ENCODE measurements at places on chromosomes 13 and 19. TPM values are rescaled to one million over a fixed set of nuclear protein-coding genes. Genes with fewer than 3 reads are reported as not detected.

DNA sequence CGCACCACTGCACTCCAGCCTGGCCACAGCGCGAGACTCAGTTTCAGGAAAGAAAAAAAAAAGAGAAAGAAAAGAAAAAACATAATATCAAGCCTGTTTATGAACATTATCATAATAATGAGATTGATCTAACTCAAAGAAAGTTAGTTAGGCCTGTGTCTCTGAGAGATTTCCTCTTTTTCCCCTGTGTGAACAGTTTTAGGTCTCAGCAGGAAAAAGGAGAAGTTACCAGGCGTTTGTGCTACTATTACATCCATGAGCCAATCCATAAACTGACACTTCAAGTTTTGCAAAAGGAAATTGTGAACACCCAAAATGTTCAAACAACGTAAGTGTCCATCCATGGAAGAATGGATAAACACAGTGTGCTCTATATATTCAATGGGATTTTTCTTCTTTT, 3.8 kb downstream of the TARM1 start:
- DNase-seq: no peak

- peak; percentile 79 for DNase-seq
Measured at GRCh38 chr19:9796113-9796773, 22.6 kb downstream of the FBXL12 start.

GRCh38 chr13:77523834-77524728, 11.4 kb upstream of the SCEL start:
- DNase-seq: no peak

DNA sequence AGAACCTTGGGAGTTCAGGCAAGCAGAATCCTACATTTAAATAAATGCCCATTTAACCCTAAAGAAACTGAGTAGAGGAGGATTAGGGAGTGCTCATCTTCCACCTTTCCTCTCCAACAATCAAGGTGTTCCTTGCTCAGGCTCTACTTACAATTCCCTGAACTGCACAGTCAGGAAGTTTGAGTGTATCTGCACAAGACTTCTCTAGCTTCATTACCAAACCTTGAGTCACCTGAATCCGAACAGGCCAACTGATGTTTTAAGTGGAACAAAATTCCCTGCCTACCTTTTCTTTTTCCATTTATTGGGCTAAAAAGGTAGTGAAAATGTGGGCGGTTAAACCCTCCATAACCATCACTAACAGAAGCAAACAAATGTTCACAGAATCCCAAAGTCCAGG, 78.3 kb downstream of the FOXO1 start:
- no peak for DNase-seq

DNA sequence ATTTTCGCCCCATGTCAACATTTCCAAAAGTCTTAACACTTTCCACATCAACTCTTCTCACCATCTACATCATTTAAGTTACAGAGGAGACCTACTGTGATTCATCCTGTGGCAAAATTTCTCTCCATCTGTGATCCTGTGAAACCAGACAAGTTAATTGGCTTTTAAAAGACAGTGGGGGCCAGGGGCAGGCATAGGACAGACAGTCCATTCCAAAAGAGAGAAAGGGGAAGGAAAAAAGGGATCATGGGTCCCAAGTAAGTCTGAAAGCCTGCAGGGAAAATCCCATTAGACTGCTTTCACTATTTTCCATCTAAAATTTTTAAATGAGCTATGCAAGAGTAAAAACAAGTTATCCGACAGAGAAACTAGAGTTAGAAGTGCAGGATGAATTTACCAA, 121.0 kb downstream of the MRPL57 start:
- no peak for DNase-seq

GRCh38 chr19:32809754-32810153, 59.8 kb downstream of the SLC7A9 start:
- no peak for DNase-seq

DNA sequence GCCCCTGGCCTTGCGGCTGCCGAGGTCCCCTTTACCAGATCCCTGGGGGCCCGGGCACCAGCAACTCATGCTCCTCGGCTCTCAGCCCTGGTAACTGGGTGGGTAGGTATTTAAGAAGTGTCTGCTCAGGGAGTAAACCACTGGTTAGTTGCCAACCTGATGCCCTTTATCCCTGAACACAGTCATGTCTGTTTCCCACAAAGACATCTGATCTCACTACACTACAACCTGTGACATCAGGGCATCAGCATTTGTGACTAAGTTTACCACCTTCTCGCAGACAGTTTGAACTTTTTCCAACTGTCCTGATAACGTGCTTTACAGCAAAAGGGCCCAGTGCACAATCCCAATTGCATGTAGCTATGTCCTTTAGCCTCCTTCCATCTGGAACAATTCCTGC, 22.0 kb downstream of the GGACT start:
- no peak for DNase-seq

- no peak for DNase-seq
Measured at GRCh38 chr13:30404207-30404606, 18.1 kb upstream of the UBE2L5 start.

GRCh38 chr13:28624707-28625432, 34.1 kb upstream of the POMP start:
- DNase-seq: no peak

GRCh38 chr19:3034656-3035541, 5.8 kb upstream of the TLE2 start:
- DNase-seq: peak; percentile 67

DNA sequence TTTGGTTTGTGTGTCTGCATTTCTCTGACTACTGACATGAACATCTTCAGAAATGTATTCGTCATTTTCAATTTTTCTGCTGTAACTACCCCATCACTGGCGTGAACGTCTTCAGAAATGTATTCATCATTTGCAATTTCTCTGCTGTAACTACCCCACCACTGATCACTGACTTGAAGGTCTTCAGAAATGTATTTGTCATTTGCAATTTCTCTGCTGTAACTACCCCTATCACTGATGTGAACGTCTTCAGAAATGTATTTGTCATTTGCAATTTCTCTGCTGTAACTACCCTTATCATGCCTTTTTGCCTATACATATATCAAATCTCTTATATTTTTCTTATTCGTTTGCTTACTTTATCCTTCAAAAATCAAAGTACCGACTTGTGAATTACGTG, 274.0 kb downstream of the EFNB2 start:
- no peak for DNase-seq

DNA sequence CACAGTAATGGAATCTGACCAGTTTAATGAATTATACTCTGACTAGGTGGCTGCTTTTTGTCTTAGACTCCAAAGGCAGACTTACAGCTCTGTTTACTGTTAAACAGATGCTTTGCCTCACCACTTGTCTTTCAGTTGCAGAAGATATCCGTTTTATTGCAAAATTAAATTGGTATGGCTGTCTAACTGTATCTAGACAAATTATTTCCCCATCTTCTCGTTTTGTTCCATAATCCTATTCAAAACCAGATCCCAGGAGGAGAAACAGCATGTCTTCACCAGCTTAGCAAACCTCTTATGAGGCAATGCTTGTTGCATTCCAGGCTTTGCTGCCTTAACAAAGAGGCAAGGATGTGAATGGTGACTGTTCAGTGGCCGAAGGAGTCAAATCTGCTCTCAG, 215.6 kb downstream of the TDRD3 start:
- no peak for DNase-seq

- no peak for DNase-seq
Measured at GRCh38 chr19:46009530-46010510, 13.0 kb downstream of the PGLYRP1 start.

GRCh38 chr19:34135821-34136611, 36.3 kb upstream of the LSM14A start:
- DNase-seq: no peak

GRCh38 chr19:3708207-3708931, at the start of gene TJP3:
TJP3 (plus strand) TSS chr19:3708384; CDS start chr19:3728433, 20,049 bp downstream.
- DNase-seq: peak; percentile 79

DNA sequence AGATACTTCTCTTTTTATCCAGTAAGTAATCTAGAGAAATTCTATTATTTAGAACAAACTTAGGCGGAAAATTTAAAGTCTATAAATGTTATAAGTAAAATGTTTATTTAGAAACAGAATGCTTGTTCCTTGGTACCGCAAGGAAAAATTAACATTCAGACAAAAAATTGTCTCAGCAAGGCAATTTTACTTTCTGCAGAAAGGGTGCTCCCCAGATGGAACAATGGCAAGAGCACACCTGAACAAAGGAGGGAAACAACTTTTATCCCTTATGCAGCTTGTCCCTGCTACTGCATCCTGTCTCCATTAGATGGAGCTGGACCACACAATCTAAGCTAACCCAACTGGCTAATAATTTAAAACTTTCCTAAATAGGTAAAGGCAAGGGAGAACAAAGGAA, 6.5 kb upstream of the ZNF708 start:
- DNase-seq: no peak

DNA sequence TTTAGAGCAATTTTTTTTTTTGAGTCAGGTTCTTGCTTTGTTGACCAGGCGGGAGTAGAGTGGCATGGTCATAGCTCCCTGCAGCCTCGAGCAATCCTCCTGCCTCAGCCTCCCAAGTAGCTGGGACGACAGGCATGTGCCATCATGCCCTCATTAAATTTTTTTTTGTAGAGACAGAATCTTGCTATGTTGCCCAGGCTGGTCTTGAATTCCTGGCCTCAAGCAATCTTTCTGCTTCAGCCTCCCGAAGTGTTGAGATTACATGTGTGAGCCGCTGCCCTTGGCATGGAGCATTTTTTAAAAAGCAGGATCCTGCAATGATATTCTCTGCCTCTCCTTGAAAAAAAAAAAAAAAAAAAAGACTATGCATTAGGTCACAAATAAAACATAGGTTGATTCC, 5.9 kb downstream of the GPR32 start:
- DNase-seq: no peak

DNA sequence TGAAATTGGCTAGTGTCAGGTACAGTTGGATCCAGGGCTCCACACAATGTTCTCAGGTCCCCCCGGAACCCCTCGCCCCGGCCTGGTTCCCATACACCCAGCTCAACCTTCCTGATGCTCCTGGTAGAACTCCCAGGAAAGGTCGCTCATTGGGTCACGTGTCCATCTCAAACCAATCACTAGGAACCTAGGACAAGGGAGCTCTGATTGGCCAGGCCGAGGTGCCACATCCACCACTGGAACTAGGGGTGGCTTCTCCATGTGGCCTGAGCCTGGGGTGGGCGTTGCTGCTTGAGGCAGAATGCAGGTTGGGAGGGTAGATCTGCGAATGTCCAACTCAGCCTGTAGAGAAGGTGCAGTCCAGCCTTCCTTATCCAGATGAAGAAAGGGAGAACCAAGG, 6.9 kb upstream of the MEF2B start:
- no peak for DNase-seq

- no peak for DNase-seq
Measured at GRCh38 chr13:36151591-36151990, 20.4 kb upstream of the DCLK1 start.

GRCh38 chr19:38736036-38736412, 8.2 kb downstream of the CAPN12 start:
- peak; percentile 70 for DNase-seq

DNA sequence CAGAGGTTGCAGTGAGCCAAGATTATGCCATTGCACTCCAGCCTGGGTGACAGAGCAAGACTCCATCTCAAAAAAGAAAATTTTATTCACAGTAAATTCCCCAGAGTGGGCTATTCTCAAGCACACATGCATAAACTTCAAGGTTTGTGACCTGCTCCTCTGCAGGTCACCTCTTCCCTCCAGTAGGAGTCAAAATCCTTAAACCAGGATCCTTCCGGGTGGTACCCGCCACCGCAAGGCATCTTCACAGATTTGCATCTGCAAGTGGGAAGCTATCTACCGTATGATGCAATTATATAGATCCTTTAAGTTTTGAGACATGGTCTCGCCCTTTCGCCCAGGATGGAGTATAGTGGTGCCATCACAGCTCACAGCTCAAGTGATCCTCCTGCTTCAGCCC, 3.0 kb upstream of the ECH1 start:
- no peak for DNase-seq

DNA sequence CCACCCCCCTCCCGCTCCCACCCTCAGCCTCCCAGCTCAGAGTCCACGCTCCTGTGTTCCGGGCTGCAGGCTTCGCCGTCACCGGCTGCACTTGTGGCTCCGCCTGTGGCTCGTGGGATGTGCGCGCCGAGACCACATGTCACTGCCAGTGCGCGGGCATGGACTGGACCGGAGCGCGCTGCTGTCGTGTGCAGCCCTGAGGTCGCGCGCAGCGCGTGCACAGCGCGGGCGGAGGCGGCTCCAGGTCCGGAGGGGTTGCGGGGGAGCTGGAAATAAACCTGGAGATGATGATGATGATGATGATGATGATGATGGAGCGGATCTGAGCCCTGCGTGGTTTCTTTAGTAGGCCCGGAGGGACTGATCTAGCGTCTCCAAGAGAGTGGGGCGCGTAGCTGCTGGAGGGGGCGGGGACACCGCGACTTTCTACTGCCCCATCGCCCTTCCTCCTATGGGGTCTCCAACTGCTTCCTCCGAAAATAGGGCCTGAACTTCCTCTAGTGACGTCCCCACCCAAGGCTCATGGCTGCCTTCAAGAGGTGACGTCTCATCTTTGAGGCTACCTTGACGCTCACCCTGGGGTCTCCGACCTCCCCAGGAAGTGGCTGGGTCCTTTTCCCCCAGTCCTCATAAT, 1.4 kb downstream of the RETN start:
- DNase-seq: no peak

DNA sequence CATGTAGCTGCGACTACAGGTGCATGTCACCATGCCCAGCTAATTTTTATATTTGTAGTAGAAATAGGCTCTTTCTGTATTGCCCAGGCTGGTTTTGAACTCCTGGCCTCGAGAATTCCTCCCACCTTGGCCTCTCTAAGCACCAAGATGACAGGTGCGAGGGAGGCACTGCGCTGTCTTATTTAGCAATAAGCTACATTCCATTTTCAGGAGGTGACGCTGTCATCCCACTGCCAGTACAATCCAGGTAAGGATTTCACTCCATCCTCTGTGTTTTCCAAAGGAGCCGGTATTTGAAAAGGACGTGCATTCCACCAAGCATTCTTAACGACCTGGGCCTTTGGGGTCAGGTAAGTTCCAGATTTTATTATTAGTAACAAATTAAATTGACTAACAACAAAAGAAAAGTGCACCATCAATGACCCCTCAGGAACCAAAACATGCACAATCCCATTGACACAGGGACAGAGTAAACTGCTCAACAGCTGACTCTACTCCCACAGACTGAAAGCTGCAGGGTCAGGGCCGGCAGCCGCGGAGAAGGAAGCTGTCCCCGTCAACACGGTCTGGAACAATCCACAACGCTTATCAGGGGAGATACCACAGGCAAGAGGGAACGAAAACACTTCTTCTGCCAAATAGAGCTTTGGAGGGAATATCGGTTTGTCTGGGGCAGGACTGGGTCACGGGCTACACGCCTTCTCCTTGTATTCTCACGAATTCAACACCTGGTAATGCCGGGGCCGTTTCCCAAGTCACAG, 82.8 kb downstream of the INSR start:
- no peak for DNase-seq

PSG7 gene
- total RNA-seq: not detected

IL12RB1 gene
- 1.6 TPM for total RNA-seq

SSBP4 gene
- total RNA-seq: 46.7 TPM

KLK12 gene
- not detected for total RNA-seq

CAPN12 gene
- 9.2 TPM for total RNA-seq

ZNF506 gene
- total RNA-seq: 57.8 TPM

KMT2B gene
- total RNA-seq: 16.1 TPM

VSTM1 gene
- total RNA-seq: not detected

ZNF709 gene
- total RNA-seq: 3.0 TPM

SUPT5H gene
- 115 TPM for total RNA-seq

LHB gene
- not detected for total RNA-seq

CCDC122 gene
- total RNA-seq: 13.9 TPM

CILP2 gene
- 0.66 TPM for total RNA-seq

CYP2F1 gene
- not detected for total RNA-seq

PPP2R1A gene
- 175 TPM for total RNA-seq

ZNF112 gene
- total RNA-seq: 10.5 TPM

AP3D1 gene
- 54.0 TPM for total RNA-seq

GSX1 gene
- total RNA-seq: not detected

ERF gene
- total RNA-seq: 11.4 TPM

WTIP gene
- total RNA-seq: 11.9 TPM

KLK13 gene
- total RNA-seq: not detected

NLRP11 gene
- total RNA-seq: not detected

Data from breast epithelium (tissue), 4 donors.